ENCODE measurements at places on chromosomes 2 and 18. TPM values are rescaled to one million over a fixed set of nuclear protein-coding genes. Genes with fewer than 3 reads are reported as not detected.

- peak; percentile 60 for DNase-seq
Observed at GRCh38 chr2:218262631-218263586, 2.1 kb downstream of the GPBAR1 start.

- no peak for DNase-seq
Observed at GRCh38 chr2:220144411-220144810, 517.0 kb downstream of the SLC4A3 start.

DNA sequence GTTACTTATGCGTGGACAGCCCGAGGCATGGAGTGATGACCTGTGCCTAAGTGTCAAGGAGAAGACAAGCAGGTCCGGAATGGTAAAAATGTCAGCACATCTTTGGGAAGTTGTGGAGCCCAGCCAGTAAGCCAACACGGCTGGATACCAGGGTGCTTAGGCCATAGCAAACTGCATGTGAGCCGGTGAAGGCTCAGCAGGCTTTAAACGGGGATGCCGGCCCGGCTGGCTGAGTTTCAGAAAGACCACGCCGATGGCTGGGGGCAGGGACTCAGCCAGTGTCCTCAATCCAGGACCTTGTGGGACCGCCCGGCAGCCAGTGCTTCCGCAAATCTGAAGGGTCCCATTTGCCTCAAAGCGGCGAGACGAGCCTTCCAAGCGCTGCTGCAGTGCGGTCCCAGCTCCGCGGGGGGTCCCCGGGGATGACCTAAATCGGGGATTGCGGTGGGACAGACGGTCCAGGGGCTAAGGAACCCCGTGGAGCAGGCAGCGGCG is 946 bp upstream of the AGAP1 start:
- DNase-seq: peak; percentile 61

DNA sequence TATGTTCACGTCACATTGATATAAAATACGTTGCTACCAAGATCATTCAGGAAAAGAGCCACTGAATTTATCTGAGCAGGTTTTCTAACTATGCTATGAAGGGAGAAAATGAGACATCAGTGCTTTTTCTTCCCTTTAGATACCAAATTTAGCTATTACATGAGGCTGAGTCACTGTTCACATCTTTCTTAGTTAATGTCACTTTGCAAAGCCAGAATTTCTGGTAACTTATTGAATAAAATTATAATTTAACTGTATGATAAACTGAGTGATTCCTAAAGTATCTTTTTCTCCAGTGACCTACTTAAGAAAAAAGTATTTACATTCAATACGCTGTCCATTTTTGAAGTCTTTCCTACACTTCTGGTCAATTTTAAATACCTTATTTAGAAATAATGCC is 22.7 kb downstream of the C1D start:
- no peak for DNase-seq

- DNase-seq: peak; percentile 57
Observed at GRCh38 chr2:20447437-20448245, 767 bp downstream of the RHOB start.

DNA sequence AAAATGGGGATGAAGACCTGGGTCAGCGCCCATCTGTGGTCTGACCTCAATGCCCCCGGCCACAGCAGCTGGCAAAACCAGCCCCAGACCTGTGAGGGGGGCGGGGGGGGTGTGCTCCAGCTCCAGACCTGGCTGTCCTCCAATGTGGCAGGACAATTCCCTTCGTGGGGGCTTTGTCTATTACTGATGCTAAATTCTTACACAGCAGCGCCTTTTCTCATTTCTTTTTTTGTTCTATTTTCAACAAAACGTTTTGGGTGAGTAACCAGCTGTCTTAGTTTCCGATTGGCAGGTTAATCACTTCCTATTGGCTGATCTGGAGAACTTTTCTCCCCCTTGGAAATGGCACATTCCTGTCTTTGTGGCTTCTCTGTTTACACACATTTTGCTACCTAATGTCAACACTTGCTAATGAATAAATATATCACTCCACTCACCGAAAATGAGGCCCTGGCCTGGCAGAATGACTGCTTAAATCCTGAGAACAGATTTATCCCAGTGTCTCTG is 4.4 kb downstream of the SMAD7 start:
- DNase-seq: no peak

Gene KCNS3
- 12.1 TPM for polyA plus RNA-seq

Gene METTL4
- polyA plus RNA-seq: 4.9 TPM

Gene PLGLB2
- 0.12 TPM for polyA plus RNA-seq

Gene CDK5R2
- polyA plus RNA-seq: not detected

GRCh38 chr18:73923866-73924265 is 223.8 kb downstream of the FBXO15 start:
- no peak for DNase-seq

Gene PSMA8
- polyA plus RNA-seq: not detected

DNA sequence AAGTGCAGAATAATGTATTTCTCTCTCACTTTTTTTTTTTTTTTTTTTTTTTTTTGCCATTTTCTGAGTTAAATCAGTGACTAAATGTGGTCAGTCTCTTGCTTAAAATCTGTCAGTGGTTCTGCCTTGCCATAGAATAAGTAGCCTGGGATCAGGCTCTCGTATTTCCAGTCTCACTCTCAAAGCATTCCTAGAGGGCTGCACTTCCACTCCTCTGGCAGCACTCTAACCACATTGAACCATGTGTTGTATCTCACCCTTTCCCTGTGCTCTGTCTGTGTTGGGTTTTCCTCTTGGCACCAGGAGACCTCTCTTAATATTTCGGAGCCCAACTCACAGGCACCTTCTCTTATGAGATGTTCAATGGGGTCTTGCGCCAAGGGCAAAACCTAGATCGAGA is 304.4 kb downstream of the CTNNA2 start:
- DNase-seq: no peak

GRCh38 chr18:48203961-48204666 is 205.1 kb downstream of the ZBTB7C start:
- no peak for DNase-seq

Gene NAT8
- polyA plus RNA-seq: not detected

Gene FEV
- polyA plus RNA-seq: not detected

- no peak for DNase-seq
Observed at GRCh38 chr2:176104316-176105077, 2.6 kb upstream of the HOXD11 start.

Gene HTRA2
- polyA plus RNA-seq: 24.2 TPM

DNA sequence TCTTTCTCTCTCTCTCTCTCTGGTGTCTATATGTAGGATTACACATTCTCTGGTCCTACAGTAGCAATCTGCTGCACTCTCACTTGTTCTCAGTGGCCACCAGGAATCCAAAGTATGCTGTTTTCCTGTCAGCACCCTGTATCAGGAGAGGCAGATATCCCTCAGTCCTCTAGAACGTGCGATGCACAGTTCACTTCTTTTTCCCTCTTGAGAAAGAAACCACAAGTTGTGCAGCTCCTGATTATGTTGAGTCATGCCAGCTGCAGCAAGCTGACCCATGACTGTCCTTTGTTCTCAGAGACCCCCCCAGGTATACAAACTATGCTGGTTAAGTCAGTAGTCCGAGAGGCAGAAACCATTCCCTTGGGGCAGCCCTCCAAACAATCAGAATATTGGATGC is 54.6 kb downstream of the LANCL1 start:
- DNase-seq: no peak

Gene EVA1A
- polyA plus RNA-seq: 0.51 TPM

- DNase-seq: no peak
Observed at GRCh38 chr18:29588446-29589100, 1411.6 kb upstream of the CDH2 start.

DNA sequence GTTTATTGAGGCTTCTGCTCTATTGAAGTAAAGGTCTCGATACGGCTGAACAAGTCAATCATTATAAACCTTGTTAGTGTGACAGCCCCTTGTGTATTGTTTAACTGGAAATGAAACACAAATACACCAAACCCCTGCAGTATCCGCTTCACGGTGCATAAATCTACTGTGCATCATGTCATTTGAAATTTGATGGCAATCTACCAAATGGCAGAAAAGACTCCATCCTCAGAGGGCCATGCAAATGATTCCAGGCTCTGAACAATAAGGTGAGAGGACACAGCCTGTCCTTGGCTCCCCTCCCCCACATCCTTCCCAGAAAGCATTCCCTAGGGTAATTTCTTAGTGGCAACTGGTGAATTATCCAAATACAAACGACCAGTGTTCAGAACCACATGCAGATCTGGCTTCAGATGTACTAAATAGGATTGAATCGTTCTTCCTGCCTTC is 80.6 kb downstream of the ADCYAP1 start:
- DNase-seq: no peak

GRCh38 chr18:62140259-62140658 is 46.6 kb downstream of the PIGN start:
- no peak for DNase-seq

All from psoas muscle (tissue), 8 donors.